ENCODE measurements at places on chromosomes 11 and 22.

DNA sequence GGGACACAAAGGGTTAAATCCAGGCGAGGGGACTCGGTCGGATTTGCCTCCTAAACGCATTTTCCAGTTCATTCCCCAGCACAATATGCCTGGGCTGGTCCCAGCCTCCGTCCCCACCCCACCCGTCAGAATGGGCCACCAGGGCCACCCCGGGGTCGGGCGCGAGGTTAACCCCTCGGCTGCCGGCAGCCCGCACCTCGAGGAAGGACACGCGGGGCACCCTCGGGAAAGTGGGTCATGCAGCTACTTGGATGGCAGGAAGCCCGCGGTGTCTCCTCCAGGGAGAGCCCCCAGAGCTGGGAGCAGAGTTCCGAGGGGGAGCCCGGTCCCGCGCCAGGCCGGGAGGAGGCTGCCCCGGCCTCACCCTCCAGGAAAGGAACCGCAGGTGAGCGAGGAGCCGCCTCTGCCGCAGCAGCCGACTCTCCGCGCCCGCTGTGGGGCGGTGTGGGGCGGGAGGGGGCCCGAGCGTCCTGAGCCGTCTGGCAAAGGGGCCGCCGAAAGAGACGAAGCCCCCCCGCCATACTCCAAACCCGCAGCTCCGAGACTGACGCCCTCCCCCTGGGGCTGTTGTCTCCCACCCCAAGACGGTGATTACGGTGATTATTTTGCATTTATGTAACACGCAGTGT is 1.4 kb downstream of the NECTIN1 start:
- DNase-seq, result no peak

GRCh38 chr11:27914080-27914479 is 193.9 kb downstream of the KIF18A start:
- no peak for DNase-seq

DNA sequence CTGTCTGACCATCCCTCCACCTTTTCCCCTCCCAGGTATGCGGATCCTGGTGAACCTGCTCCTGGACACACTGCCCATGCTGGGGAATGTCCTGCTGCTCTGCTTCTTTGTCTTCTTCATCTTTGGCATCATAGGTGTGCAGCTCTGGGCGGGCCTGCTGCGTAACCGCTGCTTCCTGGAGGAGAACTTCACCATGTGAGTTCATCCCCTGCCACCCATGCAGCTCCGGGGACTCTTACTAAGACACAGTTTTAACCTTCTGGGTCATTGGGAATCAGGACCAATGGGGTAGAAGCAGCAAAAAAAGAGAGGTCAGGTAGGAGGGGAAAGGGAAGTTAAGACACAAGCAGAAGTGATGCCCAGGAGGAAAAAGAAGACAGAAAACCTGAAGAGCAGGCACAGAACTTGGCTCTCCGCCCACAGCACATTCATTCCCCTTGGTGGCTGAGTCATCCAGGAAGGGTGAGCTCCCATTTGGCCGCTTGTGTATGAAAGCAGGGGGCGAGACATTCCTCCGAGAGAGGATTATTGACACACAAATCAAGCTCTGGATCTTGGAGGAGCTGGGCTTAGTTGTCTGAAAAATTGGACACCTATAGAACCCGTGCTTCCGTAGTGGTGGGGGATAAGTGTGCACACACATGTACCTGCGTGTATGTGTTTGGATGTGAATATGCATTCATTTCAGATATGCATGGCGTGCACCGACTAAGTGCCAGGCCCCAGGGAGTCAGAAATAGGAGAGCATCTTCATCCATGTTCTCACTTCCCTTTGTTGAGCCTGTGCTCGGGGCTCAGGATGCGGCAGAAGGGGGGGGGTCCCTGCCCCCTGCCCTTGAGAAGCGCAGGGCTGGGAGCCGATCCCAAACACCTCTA is 64.2 kb downstream of the CACNA1I start:
- DNase-seq, result no peak

GRCh38 chr11:44607319-44607962 is 42.0 kb downstream of the CD82 start:
- DNase-seq, result no peak

DNA sequence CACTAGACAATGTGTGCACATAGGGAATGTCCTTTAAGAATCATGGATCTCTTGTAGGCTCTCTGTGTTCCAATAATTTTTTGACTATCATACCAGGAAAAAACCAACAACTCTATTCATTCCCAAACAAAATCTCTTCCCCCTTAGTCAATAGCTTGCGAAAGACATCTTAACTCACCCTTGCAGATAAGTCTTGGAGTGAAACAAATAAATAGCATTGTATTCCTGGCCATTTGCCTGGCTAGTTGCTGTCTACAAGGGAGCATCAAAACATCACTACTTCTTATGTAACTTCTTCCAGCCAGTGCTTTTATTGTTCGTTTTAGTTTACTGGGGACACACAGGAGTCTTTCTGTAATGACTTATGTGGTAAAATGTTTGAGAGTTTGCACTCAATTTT is 29.4 kb downstream of the SCN3B start:
- DNase-seq, result no peak

DNA sequence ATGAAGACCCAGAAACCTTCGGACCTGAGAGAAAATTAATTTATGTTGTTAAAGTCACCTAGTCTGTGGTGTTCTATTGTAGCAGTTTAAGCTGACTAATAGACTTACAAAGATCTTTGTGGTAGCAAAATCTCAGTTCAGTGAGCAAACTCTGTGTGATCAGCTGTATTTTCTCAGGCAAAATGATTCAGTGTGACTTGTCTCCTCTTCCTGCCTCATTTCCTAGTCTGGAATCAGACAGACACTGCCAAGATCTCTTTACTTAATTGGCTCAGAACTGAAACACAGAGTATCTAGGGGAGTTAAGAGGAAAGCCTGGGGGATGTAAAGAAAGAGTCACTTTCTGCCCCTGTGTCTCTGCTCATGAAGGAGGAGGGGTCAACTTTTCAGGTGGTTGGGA is 564.7 kb downstream of the KCNA4 start:
- DNase-seq, result no peak

DNA sequence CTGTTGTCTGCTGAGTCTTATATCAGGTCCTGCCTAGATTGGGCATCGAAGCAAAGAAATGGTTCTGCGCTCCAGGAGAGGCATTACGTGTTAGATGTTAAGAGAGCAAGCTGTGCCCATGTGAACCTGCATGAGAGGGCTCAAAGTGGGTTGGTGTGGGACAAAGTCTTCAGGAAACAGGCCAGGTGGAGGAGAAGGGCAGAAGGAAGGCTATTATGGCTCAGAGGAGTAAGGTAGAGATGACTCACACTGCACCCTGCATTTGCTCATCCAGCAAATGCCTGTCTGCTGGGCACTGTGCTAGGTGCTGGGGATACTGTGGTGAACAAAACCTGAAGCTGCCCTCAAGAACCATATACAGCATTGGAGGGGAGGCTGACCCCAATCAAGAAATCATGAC is 5.8 kb downstream of the USP35 start:
- no peak for DNase-seq

GRCh38 chr11:20243974-20244373 is 83.7 kb upstream of the DBX1 start:
- DNase-seq, result no peak

- DNase-seq, result no peak
These were observed at the start of gene NAALAD2 for GRCh38 chr11:90134478-90135003. NAALAD2 (plus strand) TSS chr11:90134663; CDS start chr11:90134759, 96 bp downstream.

DNA sequence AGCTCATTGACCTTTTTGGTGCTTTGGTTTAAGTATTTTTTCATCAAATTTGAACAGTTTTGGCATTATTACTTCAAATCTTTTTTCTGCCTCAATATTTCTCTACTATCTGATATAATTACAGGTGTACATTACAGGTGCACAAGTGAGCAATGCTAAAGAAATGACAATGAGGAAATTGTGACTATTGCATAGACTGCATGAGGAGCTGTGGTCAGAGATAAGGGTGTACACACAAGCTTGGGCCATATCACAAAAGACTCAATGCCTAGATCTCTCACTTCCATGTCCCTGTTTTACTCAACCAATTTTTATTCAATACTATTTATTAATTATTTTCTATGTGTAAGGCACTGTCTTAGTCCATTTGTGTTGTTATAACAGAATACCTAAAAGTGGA is 251.0 kb upstream of the UBASH3B start:
- no peak for DNase-seq
